ENCODE measurements at places on chromosomes 5 and 9.

- DNase-seq: no peak
Observed at GRCh38 chr5:160930406-160930805, 78.4 kb upstream of the ATP10B start.

- peak; percentile 86 for DNase-seq
Observed at GRCh38 chr5:96962540-96962991, 26.7 kb downstream of the LNPEP start.

DNA sequence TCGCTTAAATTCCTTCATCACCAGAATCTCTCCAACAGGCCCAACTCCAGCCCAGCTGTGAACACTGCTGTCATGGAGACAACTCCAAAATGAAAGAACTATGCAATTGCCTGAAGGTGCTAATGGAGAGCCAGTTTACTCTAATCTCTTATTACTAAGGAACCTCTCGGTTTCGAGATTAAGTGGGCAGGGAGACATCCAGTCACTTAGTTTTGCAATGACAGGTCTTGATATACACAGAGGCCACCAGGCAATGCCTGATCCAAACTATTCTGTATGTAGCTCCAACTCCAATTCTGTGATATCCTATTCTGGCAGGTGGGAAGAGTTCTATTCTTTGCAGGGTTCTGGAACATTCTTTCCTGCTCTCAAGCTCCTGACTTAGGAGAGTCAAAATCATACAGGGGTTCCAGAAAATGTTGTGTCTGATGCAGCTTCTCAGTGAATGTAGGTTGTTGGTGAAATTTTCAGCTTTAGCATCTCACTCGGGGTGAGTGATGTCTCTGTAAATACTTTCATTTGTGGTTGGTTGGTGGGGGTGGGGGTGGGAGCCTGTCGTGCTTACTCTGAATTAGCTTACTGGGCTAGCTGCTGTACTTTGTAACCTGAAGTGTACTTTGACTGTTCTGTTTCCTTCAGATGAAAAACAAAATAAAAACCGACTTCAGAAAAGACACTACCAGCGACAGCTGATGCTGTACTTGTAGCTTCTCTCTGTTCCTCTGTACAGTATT is 170.9 kb downstream of the PALM2AKAP2 start:
- no peak for DNase-seq

GRCh38 chr9:110208031-110208430 is at the start of gene C9orf152:
Gene C9orf152 (minus strand): TSS chr9:110208159. CDS start chr9:110207579, 580 bp downstream.
- no peak for DNase-seq

DNA sequence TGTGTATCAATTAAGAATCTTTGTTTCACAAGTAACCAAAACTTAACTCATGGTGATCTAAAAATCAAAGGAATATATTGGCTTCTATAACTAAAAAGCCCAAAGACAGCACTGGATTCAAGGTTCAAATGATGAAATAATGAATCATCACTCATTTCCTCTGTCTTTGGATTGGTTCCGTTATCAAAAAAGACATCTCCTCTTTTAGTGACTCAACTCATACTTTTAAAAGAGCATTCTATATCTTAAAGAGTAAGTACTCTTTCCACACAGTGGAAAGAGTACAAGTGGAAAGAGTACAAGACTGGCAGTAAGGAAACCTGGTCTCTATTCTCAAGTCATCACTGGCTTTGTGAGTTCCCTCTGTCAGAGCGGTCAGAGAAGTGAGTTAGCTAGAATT is 141.4 kb upstream of the NMUR2 start:
- DNase-seq: no peak

GRCh38 chr9:105993921-105994715 is 299.8 kb downstream of the TMEM38B start:
- DNase-seq: no peak

GRCh38 chr5:172373680-172374079 is 80.6 kb downstream of the SH3PXD2B start:
- no peak for DNase-seq

- DNase-seq: no peak
Observed at GRCh38 chr9:111605041-111605559, 5.7 kb upstream of the PTGR1 start.

- DNase-seq: no peak
Observed at GRCh38 chr5:14109041-14109747, 33.9 kb upstream of the TRIO start.

DNA sequence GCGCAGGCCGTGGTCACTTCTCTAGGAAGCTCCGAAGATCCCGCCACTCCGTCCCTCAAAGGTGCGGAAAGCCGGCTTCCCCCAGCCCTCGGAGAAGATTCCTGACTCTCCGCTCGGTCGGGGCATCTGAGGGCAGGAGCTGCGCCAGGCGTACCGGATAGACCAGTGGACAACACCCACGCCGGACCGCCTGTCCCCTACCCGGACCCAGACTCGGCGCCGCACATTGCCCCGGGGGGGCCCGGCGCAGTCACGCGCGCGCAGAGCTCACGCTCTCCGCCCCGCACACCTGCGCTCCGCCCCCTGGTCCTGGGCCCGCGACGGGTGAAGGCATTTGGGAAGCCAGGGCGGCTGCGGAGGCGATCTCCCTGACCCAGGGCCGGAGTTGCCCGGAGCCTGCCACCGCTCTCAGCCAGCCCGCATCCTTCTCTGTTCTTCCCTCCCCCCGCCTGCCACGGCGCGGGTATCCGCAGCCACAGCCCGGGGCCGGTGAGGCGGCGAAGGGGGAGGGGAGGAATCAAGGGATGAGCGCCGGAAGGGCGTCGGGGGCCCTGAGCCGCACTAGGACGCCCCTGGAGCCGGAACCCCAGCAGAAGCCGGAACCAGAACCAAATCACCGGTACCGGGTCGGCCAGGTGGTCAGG is 448 bp downstream of the RELL2 start:
- DNase-seq: peak; percentile 34

DNA sequence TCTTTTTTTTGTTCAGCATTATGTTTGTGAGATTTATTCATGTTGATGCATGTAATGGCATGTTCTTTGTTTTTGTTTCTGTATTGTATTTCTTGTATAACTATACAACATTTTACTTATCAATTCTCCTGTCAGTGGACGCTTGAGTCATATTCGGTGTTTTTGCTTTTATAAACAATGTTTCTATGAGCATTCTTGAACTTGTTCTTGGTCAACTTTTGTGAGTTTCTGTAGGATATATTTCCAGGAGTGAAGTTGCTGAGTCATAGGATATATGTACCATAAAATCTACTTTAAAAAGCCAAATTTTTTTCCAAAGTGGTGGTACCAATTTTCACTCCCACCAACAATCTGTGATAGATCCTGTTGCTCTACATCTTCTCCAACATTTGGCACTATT is 104.8 kb downstream of the VCAN start:
- no peak for DNase-seq

DNA sequence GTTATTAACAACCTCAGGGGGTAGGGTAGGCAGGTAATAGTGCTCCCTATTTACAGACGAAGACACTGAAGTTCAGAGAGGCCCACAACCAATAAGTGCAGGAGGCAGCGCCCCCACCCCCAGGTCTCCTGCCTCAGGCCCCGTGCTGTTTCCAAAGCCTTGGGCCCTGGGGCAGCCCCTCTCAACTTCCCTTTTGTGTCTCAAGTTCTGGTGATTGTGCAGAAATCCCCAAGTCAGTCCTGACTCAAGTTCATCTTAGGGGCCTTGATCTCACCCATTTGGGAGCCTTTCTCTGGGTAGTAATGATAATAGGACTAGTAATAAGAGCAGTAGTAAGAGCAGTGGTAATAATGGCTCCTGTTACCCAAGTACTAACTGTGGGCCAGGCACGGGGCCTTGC is 35.5 kb upstream of the ASS1 start:
- DNase-seq: peak; percentile 28

- DNase-seq: no peak
Observed at GRCh38 chr5:8317335-8317734, 448.4 kb downstream of the MTRR start.

DNA sequence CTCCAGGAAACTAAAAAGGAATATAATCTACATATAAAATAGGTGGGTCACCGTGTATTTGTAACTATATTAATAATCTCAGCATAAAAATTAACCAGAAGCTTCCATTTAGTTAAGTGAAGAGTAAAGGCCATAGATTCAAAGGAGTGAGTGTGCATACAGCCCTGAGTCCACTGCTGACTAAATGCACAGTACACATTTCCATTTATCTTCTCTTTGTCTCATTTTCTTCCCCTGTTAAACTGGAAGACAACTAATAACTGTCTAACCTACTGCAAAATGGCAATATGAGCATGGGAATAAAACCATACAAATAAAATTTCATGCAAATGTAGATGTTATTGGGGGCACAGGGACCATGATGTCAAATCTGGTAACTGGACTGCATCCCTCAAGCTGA is 59.9 kb upstream of the DAB2 start:
- no peak for DNase-seq

GRCh38 chr5:145983446-145983845 is 47.1 kb downstream of the SH3RF2 start:
- DNase-seq: no peak

GRCh38 chr9:109416135-109416706 is 81.9 kb downstream of the PTPN3 start:
- no peak for DNase-seq

GRCh38 chr5:123125962-123126732 is 37.1 kb downstream of the PRDM6 start:
- DNase-seq: peak; percentile 12

DNA sequence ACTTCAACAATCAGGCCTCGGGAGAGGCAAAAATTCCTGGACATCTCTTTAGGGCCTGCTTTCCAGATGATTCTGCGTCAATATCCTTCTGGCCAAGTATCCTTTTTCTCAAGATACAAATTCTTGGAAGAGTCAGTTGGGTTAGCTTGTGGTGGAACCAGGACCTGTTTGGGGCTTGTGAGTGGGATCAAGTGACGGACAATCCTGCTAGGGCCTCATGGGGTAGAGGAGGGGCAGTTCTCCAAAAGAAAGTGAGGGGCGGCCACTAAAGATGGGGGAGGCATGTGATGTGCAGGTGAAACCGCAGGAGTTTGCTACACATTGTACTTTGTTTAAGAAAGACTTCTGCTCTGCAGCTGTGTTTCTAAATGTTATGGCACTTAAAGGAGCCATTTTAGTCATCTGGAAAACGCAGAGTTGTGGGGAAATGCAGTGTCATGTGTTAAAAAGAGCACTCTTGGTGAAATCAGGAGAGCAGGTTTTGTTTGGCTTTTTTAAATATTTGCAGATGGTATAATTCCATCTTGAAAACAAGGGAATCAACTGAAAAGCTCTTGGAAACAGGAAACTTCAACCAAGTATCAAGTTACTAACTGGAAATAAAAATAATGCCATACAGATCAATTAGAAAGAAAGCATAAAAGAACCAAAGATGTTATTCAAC is 27.4 kb upstream of the GSN start:
- no peak for DNase-seq

DNA sequence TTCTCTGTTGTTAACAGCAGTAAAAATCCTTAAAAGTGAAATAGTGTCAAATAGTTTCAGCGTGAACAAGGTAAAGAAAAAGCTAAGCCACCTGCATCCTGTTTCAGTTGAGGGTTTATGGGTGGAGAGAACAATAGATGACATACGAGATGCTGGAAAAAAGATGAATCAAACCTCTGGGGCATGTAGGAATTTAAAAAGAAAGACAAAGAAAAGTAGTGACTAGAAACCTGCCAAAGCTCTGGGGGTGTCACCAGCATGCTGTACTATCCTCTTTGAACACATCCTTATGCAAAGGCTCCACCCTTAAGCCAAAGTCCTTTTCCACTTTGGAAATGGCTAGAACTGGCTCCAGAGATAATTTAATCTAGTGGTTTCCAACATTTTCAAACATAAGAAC is 22.2 kb downstream of the SCAI start:
- DNase-seq: peak; percentile 86

DNA sequence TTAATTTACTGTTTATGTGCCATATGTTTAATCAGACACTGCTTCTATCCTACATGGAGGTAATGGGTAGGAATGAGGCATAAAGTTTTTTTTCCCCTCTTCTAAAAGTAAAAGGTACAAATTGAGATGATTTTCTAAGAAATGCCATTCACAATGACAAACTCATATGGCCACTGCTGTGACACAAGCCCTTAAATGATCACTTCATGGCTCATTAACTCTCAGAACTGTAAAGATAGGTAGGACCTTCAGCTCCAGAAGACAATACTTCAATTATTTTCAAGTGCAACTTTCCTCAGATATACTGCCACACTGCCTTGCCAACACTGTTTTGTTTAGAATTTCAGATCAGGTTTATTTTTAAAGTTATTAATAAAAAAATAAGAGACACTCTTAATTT is 362.9 kb upstream of the ZNF608 start:
- DNase-seq: no peak

- DNase-seq: no peak
Observed at GRCh38 chr5:52861368-52861767, 73.7 kb downstream of the ITGA1 start.

DNA sequence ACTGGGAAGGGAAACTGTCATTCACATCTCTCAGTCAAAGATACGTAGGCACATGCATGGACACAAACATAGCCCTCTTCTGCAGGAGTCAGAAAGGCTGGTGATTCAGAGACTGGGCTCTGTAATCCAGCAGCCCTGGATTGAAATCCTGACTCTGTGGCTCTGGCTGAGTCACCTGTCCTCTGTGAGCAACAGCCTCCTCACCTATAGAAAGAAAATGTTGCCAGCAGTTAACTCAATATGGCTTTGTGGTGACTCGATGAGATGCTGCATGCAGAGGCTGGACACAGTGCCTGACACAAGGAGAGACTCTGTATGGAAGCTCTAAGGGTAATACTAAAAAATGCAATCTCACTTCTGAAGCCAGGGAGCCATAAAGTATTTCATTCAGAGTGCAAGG is 23.9 kb upstream of the CDKN2AIPNL start:
- peak; percentile 18 for DNase-seq

DNA sequence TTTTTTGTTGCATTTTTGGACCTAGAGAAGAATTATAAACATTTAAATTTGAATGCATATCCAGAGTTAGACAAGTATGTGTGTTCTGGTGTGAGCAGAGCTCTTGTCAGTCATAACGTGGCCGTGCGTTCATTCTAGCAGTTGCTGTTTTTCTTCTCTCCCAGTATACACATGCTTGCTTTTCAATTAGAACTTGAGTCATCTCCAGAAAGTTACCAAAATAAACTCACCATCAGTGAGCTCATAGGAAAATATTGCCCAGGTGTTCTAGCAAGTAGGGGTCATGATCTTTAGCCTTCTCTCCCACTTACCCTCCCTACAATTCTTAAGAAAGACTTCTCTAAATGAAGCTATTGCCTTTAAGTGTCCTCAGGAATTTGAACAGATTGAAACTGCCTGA is 247.5 kb upstream of the TUT7 start:
- DNase-seq: no peak

GRCh38 chr9:17361378-17361777 is 217.5 kb upstream of the SH3GL2 start:
- DNase-seq: no peak

- DNase-seq: peak; percentile 51
Observed at GRCh38 chr5:72556351-72557166, 49.3 kb upstream of the ZNF366 start.

DNA sequence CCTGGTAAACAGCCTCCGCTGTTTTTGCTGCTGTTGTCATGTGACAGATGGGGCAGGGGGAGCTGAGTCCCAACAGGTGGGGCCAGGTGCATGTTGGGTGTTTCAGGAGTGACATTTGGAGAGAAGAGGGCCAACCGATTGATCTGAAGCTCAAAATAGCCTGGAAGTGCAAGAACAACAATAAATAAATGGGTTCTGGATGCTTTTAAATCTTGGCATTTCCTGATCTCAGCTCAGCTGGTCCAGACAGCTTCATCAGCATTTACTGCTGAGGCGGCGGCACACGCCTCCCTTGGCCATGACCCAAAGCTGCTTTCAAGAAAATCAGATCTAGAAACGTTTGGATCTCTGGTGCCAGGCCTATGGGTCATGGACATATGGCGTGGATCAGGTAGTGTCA is 70.5 kb downstream of the PPARGC1B start:
- no peak for DNase-seq

GRCh38 chr9:117409321-117409720 is 5.5 kb downstream of the ASTN2 start:
- no peak for DNase-seq
